Pancreas (tissue), 10 donors: ENCODE measurements at places on chromosomes 16 and 17. TPM values are rescaled to one million over a fixed set of nuclear protein-coding genes. Genes with fewer than 3 reads are reported as not detected.

ITGAX gene
- 2.5 TPM for total RNA-seq

SLC38A8 gene
- total RNA-seq, result not detected

GAS2L2 gene
- total RNA-seq, result 0.05 TPM

- H3K27ac ChIP-seq, result no peak overlapping the region
- no peak overlapping the region for H3K4me3 ChIP-seq
- H3K36me3 ChIP-seq, result no peaks in the 10 kb centered on the region
- DNase-seq, result no peak
Observed at GRCh38 chr17:10447026-10447931, 22.1 kb downstream of the MYH4 start.

DNA sequence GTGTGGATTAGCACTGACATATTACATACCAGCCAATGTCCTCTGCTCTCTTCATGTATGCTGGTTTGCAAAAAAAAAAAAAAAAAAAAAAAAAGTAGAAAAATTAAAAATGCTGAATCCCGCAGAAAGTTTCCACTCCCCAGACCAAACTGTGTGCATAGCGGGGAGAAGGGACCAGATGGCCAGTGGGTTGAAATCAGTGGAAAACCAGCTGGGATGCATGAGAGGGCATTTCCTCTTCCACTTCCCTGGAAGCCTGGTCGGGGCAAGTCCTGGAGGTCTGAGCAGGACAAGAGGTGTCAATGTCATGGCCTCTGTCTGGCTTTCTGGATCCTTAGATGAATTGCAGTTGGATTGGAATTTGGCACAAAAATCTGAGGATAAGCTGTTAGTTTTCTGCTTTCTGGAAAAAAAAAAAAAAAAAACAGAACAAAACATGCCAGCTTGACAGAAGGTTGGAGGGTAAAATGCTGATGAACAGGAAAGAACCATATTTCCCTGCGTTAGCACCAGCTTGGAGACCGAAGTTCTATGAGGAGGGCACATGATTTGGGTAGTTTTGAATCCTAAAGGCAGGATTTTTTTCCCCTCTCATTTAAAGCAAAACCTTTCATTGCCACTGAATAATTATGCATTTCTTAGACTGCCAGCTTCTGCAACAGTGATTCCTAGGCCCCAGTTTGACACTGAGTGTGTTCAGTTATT lies 941.5 kb upstream of the EEF2KMT start:
- H3K36me3 ChIP-seq, result no peaks in the 10 kb centered on the region
- H3K27ac ChIP-seq, result no peak overlapping the region
- no peaks in the 10 kb centered on the region for H3K4me1 ChIP-seq
- H3K4me3 ChIP-seq, result no peak overlapping the region
- DNase-seq, result no peak

GRCh38 chr17:63358956-63359355 lies 87.2 kb downstream of the CYB561 start:
- no peak for DNase-seq
- no peak overlapping the region for H3K27ac ChIP-seq
- no peaks in the 10 kb centered on the region for H3K4me1 ChIP-seq
- H3K36me3 ChIP-seq, result no peaks in the 10 kb centered on the region
- H3K27me3 ChIP-seq, result no peaks in the 10 kb centered on the region

- H3K4me1 ChIP-seq, result no peaks in the 10 kb centered on the region
- no peaks in the 10 kb centered on the region for H3K36me3 ChIP-seq
- no peak overlapping the region for H3K4me3 ChIP-seq
- H3K27ac ChIP-seq, result no peak overlapping the region
- no peak for DNase-seq
- H3K27me3 ChIP-seq, result no peaks in the 10 kb centered on the region
Observed at GRCh38 chr16:56851671-56852400, 13.2 kb upstream of the SLC12A3 start.

DNA sequence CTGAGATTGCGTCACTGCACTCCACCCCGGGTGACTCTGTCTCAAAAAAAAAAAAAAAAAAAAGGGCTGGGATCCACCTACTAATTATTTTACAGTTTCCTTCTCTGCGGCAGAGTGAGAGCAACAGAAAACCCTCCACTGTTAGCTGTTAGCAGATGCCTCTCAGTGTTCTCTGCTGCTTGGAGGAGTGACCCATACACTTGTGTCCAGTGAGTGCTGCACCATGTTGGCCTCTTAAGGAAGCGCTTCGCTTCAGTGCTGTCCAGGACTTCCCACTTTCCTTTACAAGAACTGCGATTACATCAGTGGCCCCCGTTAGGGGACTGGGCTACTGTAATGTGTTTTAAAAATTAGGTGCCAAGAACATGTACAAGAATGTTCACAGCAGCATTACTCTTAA lies 18.4 kb upstream of the CLEC18B start:
- no peaks in the 10 kb centered on the region for H3K27me3 ChIP-seq
- no peak overlapping the region for H3K4me3 ChIP-seq
- no peaks in the 10 kb centered on the region for H3K4me1 ChIP-seq
- no peaks in the 10 kb centered on the region for H3K36me3 ChIP-seq
- H3K27ac ChIP-seq, result no peak overlapping the region
- no peak for DNase-seq
